ENCODE measurements at places on chromosomes 6 and 20.

DNA sequence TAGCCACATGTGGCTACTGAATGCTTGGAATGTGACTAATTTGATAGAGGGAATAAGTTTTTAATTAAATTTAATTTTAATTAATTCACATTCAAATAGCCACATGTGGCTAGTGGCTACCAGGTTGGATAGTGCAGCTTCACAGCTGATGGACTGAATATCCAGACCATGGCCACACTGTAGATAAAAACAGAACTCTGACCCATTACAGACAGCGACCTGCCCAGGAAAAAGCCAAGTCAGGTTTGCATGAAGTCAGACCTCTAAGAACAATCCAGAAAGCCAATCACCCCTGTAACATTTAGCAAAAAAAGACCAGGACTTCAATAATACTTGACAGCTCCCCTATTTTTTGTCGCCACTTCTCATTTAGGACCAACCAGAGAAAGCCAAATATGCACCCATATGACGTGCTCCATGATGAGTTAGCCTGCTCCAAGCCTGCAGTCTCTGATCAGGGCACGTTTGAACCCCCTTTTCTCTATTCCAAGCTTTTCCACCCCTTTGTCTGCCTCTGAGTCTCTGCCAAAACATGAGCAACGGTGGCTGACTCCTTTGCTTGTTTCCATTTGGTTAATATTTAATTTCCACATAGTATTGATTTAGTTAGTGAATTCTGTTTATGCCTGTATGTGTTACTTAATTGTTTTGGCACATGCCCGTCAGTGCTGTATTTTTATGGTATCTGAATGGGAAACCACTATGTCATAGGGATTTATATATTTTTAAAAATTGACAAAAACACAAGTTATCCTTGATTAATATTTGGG, 636.3 kb downstream of the UTRN start:
- DNase-seq: no peak

GRCh38 chr6:22007469-22007868, 289.4 kb downstream of the PRL start:
- DNase-seq: no peak

DNA sequence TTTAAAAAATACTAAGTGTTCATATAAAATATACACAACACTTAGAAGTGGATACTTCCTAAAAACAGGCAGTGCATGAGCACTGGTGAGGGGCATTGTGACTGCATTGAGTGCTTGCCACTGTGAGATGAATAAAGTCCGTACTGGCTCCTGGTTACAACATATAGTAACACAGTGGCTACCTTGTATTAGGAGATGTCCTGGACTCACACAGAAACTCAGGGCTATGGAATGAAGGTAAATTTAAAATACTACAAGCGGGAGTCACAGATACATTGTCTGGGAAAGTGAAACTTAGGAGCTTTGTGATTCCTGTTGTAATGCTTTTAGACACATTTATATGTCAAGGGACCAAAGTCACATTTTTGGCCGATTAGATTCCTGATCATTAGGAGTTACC, 36.5 kb upstream of the HLA-G start:
- no peak for DNase-seq

DNA sequence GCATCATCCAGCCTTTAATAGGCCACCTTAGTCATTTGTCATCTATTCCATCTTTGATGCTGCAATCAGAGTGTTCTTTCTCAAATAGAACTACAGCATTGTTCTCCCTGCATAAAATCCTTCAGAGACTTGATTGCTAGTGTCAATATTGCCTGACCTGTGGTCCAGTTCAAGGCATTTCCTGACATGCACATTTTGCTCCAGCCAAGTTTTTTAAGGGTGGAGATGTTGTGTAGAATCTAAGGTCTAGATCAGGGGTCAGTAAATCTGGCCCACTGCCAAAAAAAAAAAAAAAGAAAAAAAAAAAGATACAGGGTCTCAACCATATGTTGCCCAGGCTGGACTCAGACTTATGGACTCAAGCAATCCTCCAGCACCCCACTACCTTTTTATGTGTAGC, 354.4 kb downstream of the FRK start:
- DNase-seq: peak; percentile 3

- DNase-seq: no peak
Observed at GRCh38 chr6:16651871-16652270, 109.4 kb downstream of the ATXN1 start.

- no peak for DNase-seq
Observed at GRCh38 chr6:55694148-55694547, 115.2 kb upstream of the HMGCLL1 start.

- no peak for DNase-seq
Observed at GRCh38 chr6:170448317-170448716, 104.8 kb downstream of the PSMB1 start.

DNA sequence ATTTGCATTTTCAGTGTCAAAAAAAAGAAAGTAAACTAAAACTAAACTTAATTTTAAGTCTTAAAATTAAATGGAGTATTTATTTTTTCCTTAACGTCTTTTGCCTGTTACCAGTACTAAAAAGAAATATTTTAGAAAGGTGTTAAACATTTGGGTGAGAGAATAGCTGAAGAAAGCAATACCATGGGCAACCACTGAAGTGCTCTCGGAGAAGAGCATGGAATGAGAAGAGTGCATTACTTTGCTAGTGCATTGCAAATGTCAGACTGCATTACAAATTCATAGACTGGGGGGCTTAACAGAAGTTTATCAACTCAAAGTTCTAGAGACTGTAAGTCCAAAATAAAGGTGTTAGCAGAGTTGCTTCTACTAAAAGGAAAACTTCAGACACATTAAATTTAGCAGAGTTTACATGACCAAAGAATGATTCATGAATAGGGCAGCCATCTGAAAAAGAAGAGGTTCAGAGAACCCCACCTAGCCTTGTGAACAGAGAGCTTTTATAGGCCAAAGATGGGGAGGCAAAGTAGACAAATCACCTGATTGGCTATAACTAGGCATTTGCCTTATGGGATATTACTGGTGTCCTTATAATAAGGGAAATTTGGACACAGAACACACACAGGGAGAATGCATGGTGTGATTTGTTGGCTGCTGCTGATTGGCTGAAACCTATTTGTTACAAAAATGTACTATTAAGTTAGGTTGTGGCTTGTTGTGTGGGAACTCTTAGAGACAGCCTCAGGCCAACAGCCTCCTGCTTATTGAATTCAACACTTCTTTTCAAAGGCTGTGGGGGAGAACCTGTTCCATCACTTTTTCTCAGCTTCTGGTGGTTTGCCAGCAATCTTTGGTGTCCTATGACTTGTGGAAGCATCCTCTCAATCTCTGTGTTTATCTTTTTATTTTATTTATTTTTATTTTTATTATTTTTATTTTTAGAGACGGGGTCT, 106.7 kb upstream of the RREB1 start:
- DNase-seq: no peak

DNA sequence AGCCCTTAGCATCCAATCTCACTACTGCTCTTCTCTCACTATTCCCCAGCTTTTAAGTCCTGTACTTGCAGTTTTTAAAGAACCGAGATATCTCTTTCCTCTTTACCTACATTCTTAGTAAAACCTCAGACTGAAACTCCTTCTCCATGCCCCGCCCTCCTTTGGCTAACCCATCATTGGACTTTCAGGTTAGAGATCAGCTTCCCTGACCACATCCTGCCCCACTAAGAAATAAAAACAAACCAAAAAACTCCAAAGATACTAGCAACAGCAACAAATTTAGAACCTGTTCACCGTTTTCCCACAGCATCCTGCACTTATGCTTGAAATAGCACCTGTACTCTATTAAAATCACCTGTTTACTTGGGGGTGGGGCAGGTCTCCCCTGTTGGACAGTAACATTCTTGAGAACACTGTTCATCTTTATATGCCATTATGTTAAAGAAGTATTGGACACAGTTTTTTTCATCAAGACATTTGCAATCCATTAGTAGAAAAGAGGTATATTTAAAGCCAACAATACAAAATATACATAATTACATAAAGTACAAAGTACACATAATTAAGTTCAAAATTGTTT, 16.3 kb upstream of the SMAP1 start:
- no peak for DNase-seq

DNA sequence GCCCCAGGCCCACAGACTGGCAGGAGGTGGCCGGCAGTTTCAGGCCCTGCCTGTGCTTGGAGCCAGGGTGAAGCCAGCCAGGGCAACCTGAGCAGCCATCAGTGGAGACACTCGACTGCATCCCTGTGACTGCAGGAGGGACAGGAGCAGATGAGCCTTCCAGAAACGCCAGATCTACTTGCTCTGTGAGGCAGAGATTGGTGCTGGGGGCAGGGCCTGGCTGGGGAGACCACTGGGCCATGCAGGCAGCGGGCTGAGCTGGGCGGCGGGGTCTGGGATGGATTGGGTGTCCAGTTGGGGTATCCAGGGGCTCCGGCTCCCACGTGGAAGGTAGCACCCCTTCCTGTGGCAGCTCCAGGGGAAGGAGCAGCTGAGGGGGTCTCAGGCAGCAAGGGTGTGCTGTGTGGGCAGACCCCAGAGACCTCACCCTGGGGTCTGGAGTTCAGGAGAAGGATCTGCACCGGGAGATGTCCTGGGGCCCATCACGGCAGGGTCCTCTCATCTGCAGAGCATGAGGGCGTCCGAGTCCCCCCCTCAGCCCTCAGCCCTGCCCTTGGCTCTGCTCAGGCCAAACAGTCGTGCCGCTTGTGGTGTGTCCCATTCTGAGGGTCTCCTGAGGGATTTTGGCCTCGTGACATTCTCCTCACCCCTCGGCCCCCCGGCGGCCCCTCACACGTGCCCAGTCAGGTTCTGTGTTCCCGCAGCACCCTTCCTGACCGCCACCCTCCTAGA, 334.9 kb downstream of the TAF4 start:
- DNase-seq: no peak

- peak; percentile 83 for DNase-seq
Observed at GRCh38 chr6:79777713-79778579, 146.8 kb downstream of the SH3BGRL2 start.

DNA sequence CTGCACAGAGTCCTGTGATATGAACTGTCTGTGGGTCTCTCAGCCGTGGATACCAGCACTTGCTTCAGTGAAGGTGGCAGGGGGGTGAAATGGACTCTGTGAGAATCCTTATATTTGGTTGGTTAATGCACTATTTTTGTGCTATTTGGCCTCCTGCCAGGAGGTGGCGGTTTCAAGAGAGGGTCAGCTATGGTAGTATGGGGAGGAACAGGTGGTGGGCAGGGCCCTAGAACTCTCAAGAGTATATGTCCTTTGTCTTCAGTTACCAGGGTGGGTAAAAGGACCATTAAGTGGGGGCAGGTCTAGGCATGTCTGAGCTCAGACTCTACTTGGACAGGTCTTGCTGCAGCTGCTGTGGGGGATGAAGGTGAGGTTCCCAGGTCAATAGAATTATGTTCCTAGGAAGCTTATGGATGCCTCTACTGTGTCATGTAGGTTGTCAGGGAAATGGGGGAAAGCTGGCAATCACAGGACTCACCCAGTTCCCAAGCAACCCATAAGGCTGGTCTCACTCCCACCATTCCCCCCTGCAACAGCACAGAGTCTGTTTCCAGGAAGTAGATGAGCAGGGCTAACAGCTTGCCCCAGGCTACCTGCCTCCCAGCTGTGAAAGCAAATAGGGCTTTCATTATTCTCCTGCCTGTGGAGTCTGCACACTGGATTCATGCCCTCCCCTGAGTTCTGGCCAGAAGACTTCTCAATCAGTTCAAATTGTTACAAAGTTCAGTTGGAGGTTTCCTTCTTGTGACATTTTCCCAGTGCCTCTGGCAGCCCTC, 56.8 kb upstream of the PHIP start:
- no peak for DNase-seq

Data from lung (tissue), 17 donors.